ENCODE measurements at places on chromosomes 2 and 18.

DNA sequence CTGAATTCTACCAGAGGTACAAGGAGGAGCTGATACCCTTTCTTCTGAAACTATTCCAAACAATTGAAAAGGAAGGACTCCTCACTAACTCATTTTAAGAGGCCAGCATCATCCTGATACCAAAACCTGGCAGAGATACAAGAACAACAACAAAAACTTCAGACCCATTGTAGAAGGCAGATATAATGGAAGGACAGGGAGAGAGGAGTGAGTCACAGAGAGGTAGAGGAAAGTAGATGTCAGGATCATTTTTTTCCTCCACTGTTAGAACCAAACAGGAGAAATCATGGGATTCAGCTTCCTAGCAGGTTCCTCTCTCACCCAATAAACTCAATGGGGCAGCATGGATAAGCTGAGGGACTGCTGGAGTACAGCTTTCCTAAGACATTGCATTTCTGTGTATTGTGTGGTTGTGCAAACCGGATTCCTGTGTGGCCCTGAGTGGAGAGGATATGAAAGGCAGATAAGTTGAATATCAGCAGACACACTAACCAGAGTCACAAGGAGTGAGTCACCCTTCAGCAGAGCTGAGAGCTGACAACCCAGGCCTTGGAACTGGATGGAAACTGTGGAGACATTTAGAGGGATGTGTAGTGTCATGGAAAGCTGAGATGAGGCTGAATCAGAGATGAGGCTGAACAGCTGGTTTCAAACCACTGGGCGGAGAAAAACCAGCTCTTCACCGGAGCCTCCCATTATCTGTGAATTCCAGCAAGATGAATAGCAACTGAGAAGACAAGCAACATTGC, 60.9 kb upstream of the MMADHC start:
- DNase-seq, result no peak

DNA sequence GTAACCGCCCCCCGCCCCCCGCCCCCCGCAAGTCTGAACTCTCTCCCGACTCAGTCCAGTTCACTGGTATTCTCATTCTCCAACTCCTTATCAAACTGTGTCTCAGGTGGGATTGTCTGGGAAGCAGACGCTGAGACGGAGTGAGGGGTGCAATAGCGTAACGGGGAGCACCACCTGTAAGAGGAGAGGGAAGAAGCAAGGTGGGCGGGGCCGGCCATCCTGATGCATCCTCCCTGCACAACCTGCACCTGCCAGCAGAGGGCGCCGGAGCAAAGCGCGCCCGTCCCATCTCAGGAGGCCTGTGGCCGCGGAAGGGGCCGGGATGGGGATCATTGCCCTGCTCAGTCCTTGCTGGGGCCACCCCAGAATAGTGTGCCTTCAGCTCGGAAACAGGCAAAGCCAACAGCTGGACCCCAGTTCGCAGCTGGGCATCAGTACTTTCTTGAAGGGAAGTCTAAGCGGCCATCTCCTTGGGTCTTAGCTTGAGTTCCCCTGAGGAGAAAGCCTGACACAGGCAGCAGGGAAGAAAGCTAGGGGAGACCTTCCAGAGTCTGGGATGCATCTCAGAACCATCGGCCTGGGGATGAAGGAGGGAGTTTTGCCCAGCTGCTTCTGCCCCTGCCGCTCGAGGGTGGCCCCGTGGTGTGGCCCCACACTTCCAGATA, 208.0 kb downstream of the TFCP2L1 start:
- no peak for DNase-seq

GRCh38 chr2:88720399-88720798, 28.9 kb downstream of the RPIA start:
- no peak for DNase-seq

DNA sequence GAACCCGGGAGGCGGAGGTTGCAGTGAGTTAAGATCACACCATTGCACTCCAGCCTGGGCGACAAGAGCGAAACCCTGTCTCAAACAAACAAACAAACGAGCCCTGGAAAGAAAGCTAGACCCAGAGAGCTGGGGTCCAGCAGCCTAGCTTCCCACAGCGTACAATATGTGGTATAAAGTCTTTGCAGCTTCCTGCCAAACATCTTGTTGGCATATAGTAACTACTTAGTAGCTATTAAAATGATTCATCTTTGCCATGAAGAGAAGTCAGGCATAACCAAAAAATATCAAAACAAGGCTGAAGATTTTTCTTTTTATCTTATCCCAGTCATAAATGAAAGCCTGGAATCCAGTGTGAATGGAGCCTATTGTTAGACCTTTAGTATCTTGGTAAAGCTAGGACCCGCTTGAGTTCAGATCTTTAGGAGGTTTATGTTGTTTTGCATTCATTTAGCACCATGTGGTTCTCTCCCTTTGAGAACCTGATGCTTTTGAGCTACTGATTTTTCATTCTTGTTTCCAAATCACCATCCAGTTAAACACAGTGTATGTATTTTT, 139.7 kb upstream of the NOSTRIN start:
- no peak for DNase-seq

DNA sequence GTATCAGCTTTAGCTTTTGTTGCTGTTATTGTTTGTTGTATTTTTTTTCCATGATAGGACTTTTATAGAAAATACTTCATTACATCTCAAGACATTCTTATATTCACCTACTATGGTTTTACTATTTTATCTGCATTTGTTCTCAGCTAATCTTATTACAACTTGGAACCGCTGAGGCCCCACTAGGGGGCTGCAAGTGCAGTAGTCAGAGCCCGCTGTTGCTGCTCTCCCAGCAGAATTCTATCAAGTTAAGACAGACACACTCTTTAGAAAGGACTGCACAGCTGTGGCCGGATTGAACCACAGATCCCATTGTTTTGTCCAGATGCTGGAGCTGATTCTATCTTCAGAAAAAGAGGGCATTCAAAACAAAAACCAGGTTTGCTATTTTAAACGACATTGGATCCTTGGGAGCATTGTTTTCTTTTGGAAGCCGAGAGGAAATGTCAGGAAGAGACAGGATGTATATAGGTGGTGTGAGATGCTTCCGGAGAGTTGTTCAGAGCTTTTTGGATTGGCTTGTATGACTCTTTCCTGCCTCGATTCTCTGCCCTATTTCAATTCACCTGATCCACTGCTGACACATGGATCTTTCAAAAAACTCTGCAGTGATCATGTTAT, 105.7 kb upstream of the GAREM1 start:
- DNase-seq, result peak; percentile 65

DNA sequence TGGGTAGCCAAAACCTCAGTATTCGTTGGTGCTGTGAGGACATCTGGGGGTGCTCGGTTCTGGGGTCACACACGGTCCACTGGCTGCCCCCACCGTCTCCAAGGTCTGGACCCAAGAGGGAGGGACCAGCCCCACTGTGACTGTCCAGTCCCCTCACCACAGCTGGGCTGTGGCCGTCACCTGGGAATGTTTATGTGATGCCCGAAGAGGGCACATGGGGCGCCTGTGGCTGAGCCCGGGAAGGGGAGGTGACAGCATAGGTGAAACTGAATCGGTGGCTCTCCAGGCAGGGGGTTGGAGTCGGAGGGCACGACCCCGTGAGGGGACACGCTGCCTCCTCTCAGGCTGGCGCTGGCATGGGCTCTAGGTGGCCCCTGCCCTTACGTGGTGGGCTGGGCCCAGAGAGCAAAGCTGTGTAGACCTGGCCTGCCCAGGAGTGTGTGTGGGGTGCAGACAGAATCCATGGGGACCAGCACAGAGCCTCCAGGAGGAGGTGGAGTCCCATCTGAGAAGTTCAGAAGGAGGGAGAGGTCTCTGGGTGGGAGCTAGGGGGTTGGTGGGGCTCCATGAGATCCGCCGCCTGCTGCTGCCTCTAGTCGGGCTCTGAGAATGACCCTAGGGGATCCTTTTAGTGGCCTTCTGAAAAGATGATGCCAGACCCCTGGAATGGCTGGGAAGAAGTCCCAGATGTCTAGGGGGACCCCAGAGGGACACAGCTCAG, 1.8 kb downstream of the BOK start:
- DNase-seq, result no peak

DNA sequence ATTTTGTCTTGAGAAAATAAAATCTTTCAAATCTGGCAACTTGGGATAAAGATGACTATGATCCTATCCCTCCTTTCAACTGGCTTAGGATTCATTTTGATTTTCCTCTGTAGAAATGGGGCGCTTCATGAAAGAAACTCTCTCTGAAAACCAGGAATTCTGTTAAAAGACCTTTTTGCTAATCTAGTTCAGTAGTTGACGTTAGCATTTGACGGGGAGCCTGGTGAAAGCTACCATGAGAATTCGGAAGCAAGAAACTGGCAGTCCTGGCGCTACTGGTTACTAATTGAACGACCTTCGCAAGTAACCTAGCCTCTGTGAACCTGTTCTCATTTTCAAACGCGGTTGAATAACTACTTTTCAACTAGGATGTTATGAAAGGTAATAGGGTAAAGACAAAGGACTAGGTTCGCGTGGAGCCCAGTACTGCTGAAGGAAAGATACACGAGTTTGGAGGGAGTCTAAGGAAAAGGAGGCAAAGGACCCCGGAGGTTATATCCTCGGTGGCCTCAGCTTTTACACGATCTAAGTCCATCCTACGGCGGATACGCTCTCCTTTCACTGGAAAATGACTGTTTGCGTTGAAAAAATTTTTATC, 604 bp upstream of the STK11IP start:
- DNase-seq, result no peak

DNA sequence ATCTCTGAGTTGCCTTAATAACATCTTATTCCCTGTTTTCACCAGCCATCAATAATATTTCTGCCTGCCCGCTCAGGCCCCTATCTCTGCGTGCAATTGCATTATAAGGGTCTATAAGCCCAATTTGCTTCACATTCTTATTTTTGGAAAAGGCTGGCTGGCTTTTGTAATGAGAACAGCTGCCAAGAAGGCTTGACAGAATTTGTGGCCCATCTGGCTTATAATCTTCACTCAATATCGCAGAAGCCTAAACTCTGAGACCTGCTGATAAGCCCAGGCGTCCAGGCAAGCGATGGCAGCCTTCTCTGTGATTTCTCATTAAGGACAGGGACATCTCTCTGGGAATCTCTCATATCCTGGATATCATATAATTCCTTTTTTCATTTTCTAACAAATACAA, 1618.6 kb upstream of the CELF4 start:
- DNase-seq, result no peak

DNA sequence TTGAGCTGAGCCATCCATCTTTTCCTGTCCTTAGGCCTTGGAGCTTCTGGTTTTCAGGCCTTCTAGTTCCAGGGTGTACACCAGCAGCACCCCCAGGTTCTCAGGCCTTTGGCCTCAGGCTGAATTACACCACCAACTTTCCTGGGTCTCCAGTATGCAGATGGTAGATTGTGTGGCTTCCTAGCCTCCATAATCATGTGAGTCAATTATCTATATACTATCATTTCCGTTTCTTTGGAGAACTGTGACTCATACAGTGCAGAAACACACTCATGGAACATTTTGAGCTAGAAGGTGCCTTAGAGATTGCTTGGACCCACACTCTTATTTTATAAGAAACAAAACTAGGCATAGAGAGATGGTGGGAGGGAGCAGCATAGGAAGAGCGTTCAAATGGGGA, 167.4 kb downstream of the NCK2 start:
- no peak for DNase-seq

DNA sequence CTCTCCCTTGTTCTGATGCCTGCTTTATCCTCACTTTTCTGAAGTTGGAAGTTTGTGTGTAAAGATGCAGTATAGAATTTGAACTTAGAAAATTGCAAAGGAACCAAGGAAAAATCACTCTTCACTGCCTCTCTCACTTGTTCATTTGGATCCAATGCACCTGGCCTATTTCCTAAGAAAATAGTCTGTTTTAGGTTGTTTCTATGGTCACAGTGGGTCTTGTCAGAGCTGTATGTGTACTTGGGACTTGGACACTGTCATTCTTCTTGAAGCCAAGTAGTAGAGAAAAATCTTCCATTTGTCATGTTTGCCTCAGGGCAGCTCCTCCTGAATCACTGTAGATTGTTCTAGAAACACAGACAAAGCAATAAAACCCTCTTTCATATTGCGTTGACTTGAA, 80.3 kb upstream of the SESTD1 start:
- no peak for DNase-seq

GRCh38 chr2:37890893-37891495, 34.1 kb upstream of the RMDN2 start:
- peak; percentile 61 for DNase-seq

DNA sequence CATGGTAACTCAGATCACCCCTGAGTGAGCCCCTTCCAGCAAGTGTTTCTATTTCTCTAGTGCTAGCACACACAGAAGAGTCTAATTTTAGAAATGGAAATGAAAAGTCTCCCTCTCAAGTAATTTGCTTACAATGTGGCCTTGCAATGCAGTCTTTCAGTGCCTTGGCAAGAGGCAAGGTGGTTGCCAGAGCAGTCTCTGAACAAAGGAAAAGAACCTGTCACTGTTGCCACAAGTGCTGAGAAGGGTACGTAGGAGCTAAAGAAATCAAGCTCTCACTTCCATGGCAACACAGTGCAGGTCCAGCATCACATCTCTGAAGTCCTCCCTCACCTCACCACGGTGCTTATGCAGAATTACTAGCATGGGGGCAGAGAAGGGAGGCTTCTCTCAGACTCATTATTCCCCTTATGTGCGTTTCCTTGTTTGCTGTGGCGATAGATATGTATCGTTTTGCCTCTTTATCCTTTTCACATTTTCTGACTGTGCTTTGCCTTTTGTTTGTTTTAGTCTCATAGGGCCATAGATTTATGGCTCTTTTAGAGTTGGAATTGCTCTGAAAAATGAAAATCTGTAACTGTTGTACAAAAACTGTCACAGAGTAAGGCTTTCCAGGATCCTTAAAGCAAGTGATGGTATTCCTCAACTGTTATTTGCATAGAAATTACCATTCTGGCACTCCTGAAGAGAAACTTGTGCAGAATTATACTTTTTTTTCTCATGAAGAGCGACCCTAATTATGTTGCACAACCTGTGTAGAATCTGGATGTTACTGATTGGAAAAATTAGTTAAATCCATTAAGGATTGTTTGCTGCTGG, 164.8 kb downstream of the CCDC85A start:
- DNase-seq, result no peak

- DNase-seq, result no peak
Observed at GRCh38 chr2:133063775-133064174, 393.8 kb upstream of the LYPD1 start.

Measured in midbrain (tissue), 1 donor.